ENCODE measurements at places on chromosomes 6 and 20. TPM values are rescaled to one million over a fixed set of nuclear protein-coding genes. Genes with fewer than 3 reads are reported as not detected.

DNA sequence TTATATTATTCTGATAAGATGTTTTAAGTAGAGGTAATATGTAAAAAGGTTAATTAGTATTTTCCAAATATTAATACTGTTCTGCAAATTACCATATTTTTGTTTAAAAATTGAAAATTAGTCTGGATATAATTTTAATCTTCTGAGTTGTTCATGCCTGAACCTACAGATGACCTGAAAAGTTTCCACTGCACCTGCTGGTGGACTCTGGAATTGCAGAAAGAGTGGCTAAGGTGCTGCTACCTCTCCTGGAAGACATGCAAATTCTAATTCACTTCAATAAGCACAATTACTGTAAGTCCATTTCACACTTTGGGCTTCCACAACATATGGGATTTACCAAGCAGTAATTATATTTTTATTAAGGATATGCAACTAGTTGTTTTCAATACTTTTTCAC, 77.7 kb upstream of the OLIG3 start:
- no peak overlapping the region for H3K4me3 ChIP-seq
- no peaks in the 10 kb centered on the region for H3K36me3 ChIP-seq

- no peaks in the 10 kb centered on the region for H3K27me3 ChIP-seq
- no peak overlapping the region for H3K27ac ChIP-seq
- peaks cover 3% of the 10 kb centered on the region for H3K4me1 ChIP-seq
- no peak overlapping the region for H3K4me3 ChIP-seq
- H3K36me3 ChIP-seq: peaks cover 47% of the 10 kb centered on the region
These were observed 48.2 kb downstream of the DSTN start for GRCh38 chr20:17617868-17618672.

DNA sequence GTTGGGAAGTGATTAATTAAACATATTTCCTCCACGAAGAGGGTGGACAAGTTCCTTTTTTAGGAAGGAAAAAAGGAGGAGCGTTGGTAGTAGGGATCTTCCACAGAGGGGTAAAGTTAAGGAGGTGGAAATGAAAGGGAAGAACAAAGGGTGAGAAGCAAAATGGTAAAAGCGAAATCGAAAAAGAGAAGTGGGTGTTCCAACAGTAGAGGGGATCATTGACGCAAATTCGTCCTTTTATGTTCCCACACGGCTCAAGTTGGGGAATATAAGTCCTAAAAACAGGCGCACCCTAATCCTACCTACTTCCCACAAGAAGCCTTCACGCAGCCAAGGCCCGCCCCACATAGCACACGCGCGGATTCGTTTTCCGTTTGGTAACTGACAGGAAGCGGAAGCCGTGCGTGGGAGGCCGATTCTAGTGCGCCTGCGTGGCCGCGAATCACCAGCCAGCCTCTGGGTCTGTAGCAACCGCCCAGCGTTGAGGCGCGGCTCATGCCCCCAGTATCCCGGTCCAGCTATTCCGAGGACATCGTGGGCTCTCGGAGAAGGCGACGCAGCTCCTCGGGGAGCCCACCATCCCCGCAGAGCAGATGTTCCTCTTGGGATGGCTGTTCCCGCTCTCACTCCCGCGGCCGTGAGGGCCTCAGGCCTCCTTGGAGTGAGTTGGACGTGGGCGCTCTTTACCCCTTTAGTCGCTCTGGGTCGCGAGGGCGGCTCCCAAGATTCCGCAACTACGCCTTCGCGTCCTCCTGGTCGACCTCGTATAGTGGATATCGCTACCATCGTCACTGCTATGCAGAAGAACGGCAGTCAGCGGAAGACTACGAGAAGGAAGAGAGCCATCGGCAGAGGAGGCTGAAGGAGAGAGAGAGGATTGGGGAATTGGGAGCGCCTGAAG, at the start of gene NKAPL:
Gene NKAPL (plus strand): TSS at position 421 of the 901 bp plus-strand sequence. CDS start 75 bp downstream, at position 496.
- peak within 1 kb of the TSS; percentile 49 for H3K4me3 ChIP-seq
- H3K27me3 ChIP-seq: no peaks in the 10 kb centered on the region
- H3K27ac ChIP-seq: no peak within 1 kb of the TSS
- H3K36me3 ChIP-seq: no peaks in the 10 kb centered on the region
- DNase-seq: peak; percentile 78

- no peak overlapping the region for H3K27ac ChIP-seq
- H3K4me1 ChIP-seq: no peaks in the 10 kb centered on the region
- DNase-seq: no peak
- no peaks in the 10 kb centered on the region for H3K27me3 ChIP-seq
These were observed 11.2 kb upstream of the PCMTD2 start for GRCh38 chr20:64244281-64244805.

DNA sequence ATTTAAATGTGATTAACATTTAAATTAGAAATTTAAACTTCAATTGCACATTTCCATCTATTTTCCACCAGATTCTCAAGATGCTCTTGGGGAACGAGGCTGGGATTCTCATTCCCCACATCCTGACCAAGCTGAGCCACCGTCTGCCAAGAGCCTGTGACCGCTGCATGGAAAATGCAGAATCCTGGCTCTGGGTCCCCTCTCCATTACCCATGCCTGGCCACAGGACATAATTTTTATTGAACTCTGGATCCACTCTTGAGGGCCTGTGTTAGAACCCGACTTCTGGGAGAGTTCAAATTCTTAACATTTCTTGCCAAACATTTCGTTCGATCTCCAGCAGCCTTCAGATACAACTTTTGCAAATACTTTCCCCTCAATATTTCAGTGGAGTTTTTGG, 201.6 kb upstream of the SNX9 start:
- no peak overlapping the region for H3K27ac ChIP-seq
- no peak for DNase-seq
- H3K27me3 ChIP-seq: no peaks in the 10 kb centered on the region

DNA sequence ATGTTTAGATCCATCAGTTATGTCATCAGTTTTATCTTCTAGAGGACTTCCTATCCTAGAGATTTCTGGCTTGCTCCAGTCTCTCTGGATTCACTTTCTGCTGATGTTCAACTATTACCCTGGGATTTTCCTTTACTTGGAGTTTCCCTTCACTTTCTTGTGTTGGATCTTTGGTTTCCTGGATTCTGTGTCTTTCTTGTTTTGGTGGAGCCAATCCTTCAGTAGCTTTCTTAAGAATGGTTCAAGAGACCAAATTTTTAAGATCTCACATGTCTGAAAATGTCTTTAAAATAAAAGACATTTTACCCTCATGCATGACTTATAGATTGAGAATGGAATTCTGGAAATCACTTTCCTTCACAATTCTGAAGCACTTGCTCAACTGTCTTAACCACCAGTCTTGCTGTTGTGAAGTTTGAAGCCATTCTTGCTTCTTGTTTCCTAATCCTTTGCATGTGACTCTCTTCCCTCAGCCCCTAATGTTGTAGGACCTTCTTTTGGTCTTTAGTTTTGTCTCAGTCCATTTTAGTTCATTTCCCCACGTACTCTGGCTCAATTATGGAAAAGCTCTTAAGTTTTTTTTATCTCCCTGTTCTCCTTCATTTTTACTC, 87.9 kb downstream of the ARID1B start:
- no peaks in the 10 kb centered on the region for H3K36me3 ChIP-seq
- peaks cover 24% of the 10 kb centered on the region for H3K4me1 ChIP-seq
- H3K27me3 ChIP-seq: no peaks in the 10 kb centered on the region
- H3K27ac ChIP-seq: no peak overlapping the region
- no peak for DNase-seq
- no peak overlapping the region for H3K4me3 ChIP-seq

DNA sequence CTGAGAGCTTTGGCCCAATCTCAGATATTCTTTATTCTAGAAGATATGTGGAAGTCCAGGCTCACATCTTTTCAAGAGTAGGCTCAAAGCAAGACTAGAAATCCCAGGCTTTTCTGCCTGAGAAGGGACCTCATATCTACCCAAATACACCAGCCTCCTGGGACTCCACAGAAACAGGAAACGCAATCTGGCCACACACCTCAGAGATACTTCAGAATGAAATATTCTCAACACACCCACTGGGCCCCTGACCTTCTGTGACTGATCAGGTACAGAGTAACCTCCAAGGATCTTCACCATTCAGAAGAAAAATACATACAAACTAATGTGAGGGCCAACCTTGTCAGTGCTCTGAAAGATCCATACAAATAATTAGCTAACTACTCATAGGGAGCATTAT, 183.2 kb downstream of the HIVEP2 start:
- DNase-seq: no peak
- H3K4me3 ChIP-seq: no peak overlapping the region
- H3K27me3 ChIP-seq: no peaks in the 10 kb centered on the region
- no peaks in the 10 kb centered on the region for H3K4me1 ChIP-seq

GRCh38 chr6:142833054-142833453, 111.9 kb downstream of the HIVEP2 start:
- H3K27ac ChIP-seq: no peak overlapping the region
- H3K4me3 ChIP-seq: no peak overlapping the region
- peaks cover 19% of the 10 kb centered on the region for H3K4me1 ChIP-seq

- H3K4me1 ChIP-seq: peaks cover 33% of the 10 kb centered on the region
- H3K27ac ChIP-seq: no peak overlapping the region
- peak; percentile 72 for DNase-seq
- H3K4me3 ChIP-seq: no peak overlapping the region
- H3K27me3 ChIP-seq: no peaks in the 10 kb centered on the region
These were observed 107.2 kb downstream of the CHD6 start for GRCh38 chr20:41510847-41511450.

DNA sequence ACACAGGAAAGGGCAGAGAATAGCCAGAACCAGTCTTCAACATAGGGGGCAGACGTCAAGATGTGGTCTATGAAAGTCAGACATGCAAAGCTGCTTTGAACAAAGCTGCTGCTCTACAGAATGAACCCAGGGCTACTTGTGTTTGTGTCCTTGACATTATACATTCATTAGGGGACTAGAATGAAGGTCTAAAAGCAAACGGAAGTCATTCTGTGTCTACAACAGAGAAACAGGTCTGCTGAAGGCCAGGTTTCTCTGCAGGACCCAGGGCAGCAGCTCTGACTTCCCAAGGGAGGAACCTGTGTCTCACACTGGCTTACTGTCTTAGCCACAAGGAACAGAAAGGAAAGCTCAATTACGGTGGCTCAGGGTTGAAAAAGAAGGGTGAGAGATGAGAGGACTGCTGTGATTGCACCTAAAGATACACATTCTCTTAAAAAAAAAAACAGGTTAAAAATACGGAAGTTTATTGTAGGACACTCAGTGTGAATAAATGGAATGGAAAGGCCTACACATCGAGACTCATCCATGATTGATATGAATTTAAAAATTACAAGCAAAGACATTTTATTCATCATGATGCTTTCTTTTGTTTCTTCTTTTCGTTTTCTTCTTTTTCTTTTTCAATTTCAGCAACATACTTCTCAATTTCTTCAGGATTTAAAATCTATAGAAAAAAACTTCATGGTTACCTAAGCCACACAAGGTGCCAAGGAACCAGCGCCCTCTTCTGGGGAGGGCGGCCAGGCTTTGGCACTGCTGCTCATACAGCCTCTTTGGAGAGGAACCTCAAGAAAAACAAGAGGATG, 6.7 kb downstream of the PSMA7 start:
- peaks cover 7% of the 10 kb centered on the region for H3K4me1 ChIP-seq
- no peak overlapping the region for H3K4me3 ChIP-seq
- H3K27me3 ChIP-seq: no peaks in the 10 kb centered on the region
- peak; percentile 62 for DNase-seq
- H3K27ac ChIP-seq: no peak overlapping the region

DNA sequence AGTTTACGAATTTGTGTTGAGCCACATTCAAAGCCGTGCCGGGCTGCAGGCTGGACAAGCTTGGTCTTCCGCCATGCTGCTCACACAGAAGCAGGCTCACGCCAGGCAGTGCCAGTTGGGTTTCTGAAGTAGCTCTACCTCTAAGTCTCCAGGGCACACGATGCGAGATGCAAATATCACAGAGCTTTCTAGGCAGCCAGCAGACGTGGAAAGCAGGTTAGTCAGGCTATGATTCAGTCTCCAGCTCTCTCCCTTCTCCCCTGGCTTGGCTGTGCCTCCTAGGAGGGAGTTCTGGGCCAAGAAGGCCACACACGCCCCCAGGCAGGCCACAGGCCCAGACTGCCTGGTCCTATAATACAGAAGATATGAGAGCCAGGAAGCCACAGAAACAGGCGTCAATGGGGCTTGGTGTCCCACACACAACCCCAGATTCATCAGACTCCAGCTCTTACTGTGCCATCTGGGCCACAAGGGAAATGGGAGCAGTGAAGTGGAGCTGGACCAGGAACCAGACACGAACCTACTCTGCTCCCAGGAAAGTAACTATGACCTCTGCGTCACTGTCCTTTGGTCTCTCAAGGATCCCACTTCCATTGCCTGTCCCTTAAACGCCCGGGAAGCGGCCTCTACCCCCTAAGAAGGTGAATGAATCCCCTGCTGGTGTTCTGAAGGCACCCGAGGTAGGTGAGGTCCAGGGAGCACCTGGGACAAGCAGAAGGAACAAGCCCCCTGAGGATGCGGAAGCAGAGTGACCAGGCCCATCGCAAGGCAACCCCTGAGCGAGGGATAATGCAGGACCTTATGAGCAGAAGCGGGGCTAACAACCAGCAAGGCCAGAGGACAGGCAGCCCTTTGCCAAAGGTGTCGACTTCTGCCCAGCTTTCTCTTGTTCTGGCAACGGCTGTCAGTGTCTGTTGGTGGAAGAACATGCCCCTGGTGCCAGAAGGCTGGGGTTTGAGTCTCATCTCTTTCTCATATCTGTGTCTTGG, 61.2 kb downstream of the GFOD1 start:
- peak overlapping the region; percentile 79 for H3K27ac ChIP-seq
- no peaks in the 10 kb centered on the region for H3K36me3 ChIP-seq
- H3K4me3 ChIP-seq: no peak overlapping the region
- peak; percentile 52 for DNase-seq
- no peaks in the 10 kb centered on the region for H3K27me3 ChIP-seq

GRCh38 chr20:41616228-41616627, 1.9 kb downstream of the CHD6 start:
- no peaks in the 10 kb centered on the region for H3K27me3 ChIP-seq
- no peak for DNase-seq
- peaks cover 3% of the 10 kb centered on the region for H3K4me1 ChIP-seq
- H3K36me3 ChIP-seq: no peaks in the 10 kb centered on the region

DNA sequence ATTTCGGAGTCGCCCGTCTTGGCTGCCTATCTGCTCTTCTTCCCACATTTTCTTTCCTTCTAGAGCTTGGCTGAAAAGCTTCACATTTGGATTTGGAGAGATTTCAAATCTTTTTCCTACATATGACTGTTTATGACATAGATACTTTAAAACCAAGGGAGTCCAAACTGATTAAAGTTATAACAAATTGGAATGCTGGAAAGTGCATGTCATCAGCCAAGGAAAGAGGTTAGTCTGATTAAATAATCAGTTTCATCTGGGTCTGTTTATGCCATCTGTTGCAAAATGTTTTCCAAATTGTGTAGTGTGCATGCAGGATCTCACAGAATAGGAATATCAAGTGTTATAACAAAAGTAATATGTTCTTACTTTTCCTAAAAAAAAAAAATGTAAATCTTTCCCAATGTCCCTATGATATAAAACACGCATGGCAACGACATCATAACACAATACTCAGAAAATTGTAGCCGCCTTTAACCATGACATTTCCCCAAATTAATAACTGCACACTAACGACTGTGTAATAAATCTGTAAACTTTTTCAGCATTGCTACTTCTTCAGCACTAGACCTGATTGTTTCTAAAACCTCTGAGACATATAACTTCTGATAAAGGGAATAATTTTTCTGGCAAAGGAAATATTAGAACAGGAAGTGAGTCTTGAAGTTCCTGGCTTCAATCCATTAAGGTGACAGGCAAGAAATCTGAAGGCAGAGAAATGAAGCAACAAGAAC, 230.2 kb upstream of the FOXQ1 start:
- DNase-seq: peak; percentile 78
- H3K27me3 ChIP-seq: no peaks in the 10 kb centered on the region
- peaks cover 16% of the 10 kb centered on the region for H3K4me1 ChIP-seq
- H3K36me3 ChIP-seq: no peaks in the 10 kb centered on the region
- H3K27ac ChIP-seq: peak overlapping the region; percentile 35
- no peak overlapping the region for H3K4me3 ChIP-seq

The TFAP2D gene
- not detected for total RNA-seq

The TLDC2 gene
- total RNA-seq: 0.23 TPM

The MYMX gene
- not detected for total RNA-seq

The ASIP gene
- total RNA-seq: not detected

The KHDC1L gene
- not detected for total RNA-seq

The CRISP3 gene
- 0.80 TPM for total RNA-seq

The NRN1 gene
- 9.4 TPM for total RNA-seq
